ENCODE measurements at places on chromosomes 5 and 9.

- no peak for DNase-seq
These were observed 587.7 kb upstream of the GRAMD2B start for GRCh38 chr5:125835293-125836172.

DNA sequence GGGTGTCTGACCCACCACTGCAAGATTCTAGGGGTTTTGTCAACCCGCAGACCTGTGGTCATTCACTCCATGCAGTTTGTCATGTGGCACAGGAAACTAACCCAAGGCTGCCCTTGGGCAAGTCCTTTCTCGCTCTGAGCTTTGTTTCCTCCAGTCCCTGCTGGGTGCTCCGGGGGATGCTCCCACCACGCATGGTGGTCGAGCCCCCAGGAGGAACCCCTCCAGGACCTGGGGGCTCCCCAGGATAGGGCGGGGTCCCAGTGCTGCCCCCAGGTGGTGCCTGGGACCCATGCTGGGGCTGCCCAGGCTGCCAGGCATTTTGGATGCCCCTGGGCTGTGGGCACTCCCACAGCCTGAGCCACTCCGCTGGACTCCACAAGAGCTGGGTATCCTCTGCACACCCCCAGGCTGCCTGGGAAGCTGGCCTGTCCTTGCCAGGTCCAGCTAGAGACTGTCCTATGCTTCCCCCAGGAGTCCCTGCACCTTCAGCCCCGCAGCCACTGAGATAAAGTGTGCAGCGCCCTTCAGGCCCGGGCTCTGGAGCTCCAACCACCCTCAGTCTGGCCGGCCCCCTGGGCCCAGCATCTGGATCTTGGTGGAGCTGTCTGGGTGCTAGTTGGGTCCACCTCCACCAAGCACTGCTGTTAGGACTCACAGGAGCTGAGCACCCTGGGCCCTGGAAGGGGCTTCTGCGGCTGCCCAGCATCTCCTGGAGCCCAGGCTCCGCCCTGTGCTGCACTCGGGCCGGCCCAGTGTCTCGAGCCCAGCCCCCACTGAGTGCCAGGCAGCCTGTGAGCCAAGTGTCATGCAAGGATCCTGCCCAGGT, 104.3 kb downstream of the PHF2 start:
- no peak for DNase-seq

GRCh38 chr5:73636408-73636807, 10.4 kb downstream of the ARHGEF28 start:
- no peak for DNase-seq

DNA sequence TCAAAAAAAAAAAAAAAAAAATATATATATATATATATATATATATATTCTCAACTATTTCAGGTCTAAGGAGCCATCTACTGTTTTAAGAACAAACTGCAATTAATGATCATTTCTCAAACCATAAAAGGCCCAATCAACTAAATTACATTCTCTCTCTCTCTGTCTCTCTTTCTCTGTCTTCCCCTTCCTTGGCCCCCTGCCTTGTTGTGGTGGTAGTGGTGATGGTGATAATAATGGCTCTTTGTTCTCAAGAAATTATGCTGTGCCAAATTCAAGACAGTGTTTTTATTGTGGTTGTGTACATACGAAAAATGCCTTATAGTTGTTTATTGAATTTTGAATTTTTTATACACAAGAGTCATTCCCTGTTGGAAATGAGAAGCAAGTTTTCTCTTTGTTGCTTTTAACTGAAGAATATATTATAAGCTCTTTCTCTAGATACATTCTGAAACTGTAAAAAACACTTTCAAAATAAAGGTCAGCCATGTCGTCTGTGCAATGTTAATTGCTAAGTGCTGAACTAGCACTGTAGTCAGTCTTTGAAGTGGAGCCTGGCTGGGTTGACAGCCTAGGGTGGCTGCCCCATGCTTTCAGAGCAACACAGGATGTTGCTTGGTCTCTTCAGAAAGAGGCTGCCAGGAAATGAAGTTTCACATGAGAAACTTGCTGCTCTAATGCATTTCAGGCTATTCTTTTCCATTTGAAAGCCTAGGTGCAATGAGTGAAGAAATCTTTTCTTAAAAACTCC, 96.0 kb downstream of the HINT1 start:
- DNase-seq = no peak

- DNase-seq = no peak
These were observed 341.9 kb downstream of the DIRAS2 start for GRCh38 chr9:90300611-90301276.

GRCh38 chr5:124655251-124655917, 91.1 kb downstream of the ZNF608 start:
- peak; percentile 53 for DNase-seq

- no peak for DNase-seq
These were observed 80.3 kb downstream of the CDH6 start for GRCh38 chr5:31273631-31274378.

GRCh38 chr5:131939690-131940345, 5.6 kb downstream of the MEIKIN start:
- DNase-seq = no peak

- no peak for DNase-seq
These were observed 125.9 kb downstream of the SYK start for GRCh38 chr9:90927496-90927895.

GRCh38 chr5:78979909-78980308, 5.2 kb downstream of the ARSB start:
- no peak for DNase-seq

GRCh38 chr5:4949108-4949507, 191.0 kb upstream of the ADAMTS16 start:
- no peak for DNase-seq
